ENCODE measurements at places on chromosomes 5 and 9.

DNA sequence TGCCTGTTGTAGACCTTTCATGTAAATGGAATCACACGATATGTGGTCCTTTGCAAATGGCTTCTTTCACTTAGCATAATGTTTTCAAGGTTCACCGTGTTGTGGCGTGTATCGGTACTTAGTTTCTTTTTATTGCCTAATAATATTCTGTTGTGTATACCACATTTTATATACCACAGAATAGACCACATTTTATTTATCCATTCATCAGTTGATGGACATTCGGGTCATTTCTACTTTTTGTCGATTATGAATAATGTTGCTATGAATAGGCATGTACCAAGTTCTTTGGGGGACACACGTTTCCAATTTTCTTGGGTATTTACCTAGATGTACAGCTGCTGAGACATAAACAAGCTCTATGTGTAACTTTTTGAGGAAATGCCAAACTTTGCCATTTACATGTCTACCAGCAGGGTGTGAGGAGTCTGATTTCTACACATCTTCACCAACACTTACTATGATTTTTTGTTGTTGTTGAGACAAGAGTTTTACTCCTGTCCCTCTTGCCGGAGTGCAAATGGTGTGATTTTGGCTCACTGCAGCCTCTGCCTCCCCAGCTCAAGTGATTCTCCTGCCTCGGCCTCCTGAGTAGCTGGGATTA, 144.7 kb downstream of the RGS3 start:
- DNase-seq: no peak

- peak; percentile 38 for DNase-seq
Observed at GRCh38 chr9:20837166-20837565, 153.1 kb downstream of the FOCAD start.

DNA sequence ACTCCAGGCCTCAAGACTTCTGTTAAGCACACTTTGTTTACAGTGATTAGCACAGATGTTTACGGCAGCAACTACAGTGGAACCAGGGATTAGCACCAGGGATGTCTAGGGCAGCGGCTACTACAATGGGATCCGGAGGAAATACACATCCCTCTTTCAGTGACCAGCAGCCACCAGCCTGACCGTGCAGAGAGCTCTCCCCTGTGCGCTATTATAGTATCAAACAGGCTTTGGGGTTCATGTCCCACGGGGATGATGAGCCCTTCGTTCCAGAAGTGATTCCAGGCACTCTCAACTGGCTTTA, 21.5 kb downstream of the GFPT2 start:
- peak; percentile 85 for DNase-seq

DNA sequence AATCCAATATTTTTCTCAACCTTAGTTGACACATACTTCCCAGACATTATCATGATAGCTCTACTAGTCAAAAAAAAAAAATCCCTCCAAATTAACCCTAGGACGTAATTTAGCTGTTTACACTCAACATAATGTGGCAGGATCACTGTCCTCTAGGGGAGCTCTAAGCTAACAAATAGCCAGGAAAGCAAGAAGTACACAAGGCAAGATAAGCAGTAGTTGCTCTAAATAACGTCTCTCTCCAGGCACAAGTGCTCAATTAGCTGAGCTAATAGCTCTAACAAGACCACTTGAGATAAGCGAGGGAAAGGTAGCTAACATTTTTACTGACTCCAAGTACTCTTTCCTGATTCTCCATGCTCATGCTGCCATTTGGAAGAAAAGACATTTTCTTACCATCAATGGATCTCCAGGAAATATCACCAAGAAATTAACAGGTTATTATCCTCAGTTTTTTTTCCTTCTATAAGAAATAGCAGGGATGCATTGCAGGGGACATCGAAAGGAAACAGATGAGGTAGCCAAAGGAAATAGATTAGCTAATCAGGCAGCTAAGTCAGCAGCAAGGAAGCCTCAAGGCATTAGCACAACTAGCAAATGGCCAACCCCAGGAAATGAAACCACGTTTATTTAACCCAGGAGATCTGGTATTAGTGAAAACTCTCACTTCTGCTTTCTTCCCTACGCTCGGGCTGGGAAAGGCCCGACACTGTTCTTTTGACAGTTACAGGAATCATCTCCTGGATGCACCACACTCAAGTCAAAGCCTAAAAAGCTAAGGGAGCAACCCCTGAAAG, 614.1 kb downstream of the PTPRD start:
- peak; percentile 59 for DNase-seq

- DNase-seq: no peak
Observed at GRCh38 chr9:33137781-33138264, 29.3 kb downstream of the B4GALT1 start.

GRCh38 chr5:98750693-98751092, 22.8 kb upstream of the RGMB start:
- DNase-seq: no peak

GRCh38 chr5:175254155-175254554, 189.8 kb downstream of the DRD1 start:
- DNase-seq: no peak

DNA sequence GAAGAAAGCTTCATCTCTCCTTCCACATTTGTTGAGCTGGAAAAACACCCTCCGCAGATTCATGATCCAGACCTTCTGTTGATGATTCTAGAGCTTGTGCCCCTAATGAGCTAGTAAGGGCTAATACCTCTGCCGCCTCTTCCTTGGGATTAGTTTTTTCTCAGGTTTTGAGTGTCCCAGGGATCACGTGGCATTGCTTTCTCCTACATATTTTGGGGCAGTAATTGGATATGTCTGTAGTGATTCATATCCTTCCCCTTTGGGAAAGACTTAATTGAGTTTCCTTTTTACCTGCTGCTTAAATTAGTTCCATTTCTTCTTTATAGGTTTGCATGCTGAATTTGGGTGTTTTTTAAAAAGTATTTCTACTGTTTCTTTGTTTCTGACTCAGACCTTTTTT, 143.9 kb downstream of the GOLPH3 start:
- no peak for DNase-seq

DNA sequence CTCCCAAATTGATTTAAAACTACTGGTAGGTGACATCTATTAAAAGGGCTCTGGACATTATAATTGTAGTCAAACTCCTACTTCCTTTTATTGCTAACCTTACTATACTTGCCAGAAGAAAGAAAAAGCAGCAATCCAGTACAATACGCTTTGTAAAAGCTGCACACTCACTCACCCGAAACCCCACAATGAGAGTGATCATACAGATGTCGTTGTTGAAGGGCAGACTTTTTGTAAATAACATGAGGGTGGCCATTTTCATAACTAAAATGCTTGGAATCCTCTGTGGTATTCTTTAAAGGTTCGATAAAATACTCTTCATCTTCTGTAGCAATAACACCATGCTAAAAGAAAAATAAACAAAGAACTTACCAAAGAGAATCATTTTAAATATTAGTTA, 21.7 kb downstream of the ADAMTS6 start:
- no peak for DNase-seq

DNA sequence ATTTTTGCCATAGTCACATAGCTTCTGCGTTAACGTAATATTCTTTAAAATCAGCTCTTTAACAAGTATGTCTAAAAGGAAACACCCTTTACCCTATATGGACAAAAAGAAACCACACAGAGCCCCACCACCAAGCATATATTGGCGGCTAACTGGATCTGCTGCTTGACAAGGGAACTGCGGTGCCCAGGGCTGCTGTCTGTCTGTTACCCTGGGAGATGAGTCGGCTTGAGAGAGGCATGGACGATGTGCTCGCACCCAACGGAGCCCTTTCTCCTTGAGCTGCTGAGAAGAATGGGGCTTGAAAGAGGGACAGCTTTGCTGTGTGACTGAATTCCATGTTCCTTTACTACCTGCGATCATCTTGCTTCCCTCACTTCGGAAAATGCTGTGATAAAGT, 158.6 kb upstream of the SHB start:
- DNase-seq: peak; percentile 43

DNA sequence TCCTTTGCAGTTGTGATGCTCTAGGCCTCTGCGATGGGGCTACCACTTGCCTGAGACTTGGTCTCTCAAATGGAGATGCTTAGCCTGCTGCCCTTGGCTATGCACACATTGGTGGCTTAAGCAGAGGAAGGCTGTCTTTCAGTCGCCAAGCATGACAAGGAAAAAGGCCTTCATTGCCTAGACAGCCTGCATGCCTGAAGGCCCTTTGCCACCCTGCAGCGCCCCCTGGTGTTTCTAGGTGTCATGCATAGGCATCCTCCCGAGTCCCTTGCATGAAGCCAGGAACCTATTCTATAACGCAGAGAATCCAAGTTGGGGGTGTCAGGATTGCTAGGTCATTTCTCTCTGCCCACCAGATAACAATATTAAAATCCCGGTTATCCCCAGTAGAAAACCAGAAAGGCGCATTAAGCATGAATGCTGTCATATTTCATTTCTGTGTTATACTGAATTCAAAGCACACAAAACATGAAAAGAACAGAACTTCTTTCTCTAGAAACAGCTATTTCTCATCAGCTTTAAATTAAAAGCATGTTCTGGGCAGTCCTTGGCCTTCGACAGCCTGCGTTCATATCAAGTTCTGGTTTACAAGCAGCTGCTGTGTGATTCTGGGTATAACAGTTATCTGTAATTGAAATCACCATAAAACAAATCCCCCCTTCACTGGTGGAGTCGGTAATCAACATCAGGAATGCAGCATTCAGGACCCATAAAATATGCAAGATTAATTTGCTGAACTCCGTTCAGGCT, 59.7 kb upstream of the TRPC7 start:
- peak; percentile 90 for DNase-seq

DNA sequence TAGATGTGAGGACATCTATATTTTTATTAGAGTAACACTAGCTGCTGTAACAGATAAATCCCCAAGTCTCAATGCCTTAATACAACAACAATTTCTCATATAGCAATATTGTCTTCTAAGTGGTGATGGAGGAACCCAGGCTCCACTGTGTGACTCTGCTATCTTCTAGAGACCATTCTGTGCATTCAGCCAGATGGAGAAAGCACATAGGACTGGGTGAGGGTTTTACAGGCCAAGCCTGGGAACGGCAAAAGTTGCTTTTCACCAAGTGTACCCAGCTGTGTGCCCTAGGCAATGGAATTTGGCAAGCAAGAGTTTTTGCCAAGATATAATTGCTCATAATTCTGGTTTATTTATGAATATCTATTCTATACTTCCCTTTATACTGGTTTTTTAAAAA, 11.7 kb downstream of the RBM22 start:
- DNase-seq: no peak

- no peak for DNase-seq
Observed at GRCh38 chr9:108040783-108041182, 551.2 kb upstream of the KLF4 start.

DNA sequence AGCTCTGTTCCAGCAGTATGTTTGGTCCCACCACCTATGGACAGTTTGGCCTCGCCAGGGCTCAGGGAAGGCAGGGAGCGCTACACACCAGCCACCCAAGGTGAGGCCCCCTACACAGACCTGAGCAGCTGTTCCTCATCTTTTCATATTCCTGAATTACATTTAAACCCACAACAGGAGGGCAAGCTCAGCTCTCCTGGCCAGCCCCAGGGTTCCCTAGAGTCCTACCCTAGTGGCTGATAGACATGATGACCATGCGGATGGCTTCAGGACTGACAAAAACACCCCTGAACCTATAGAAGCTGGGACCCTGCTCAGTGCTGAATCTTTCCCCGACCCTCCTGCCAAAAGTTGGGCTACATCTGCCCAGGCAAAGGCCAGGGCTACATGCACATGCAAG, 6.7 kb upstream of the FOXE1 start:
- no peak for DNase-seq

DNA sequence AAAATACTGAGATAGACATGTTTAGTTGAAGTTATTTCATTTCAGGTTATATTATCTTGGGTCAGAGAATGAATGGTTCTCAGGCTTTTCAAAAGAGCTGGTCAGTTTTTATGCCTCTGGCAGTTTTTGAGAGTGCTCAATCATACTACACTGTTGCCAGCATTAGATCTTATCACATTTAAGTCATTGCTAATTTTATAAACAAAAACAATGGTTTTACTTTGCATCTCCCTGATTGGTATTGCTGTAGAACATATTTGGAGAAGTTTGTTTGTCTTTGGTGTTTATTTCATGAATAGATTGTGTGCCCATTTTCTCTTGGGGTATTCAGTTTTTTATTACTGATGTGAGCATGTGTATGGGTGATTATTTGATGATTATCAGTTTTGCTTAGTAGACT, 1.5 kb downstream of the CATSPER3 start:
- no peak for DNase-seq

DNA sequence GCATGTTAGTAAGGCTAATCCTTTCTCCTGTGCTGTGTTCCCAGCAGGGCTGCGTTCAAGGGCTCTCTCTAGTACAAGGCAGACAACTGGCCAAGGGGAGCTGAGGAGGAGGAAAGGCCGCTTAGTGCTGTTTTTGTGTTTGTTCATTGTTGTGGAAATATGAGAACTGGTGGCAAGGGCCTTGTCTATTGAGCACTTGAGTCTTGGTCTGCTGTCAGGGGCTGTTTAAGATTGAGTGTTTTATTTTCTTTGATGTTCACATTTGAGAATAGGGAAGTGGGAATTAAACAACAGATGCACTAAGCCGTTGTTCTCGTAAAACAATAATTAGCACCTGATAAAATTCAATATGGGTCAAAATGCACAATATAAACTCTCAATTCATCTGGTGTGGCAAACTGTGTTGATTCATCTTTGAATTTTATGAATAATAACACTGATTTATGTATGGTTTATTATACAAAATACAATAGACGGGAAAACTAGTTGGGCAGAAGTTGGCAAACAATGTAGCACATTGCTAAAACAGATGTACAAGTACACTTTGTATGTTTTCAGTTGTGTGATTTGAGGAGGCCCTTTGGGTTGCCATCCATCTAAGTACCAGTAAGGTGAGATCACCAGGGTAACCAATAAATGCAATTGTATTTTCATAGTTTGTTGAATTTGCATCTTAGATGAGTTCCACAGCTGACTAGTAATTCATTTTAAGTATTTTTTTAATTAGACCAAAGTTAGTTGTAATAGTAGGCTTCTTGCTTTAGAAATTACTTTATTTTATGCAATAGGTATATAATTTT, 97.6 kb upstream of the GRHPR start:
- DNase-seq: peak; percentile 51

GRCh38 chr9:81620002-81620390, 69.4 kb downstream of the TLE1 start:
- no peak for DNase-seq

- no peak for DNase-seq
Observed at GRCh38 chr5:157285310-157286035, 19.6 kb downstream of the CYFIP2 start.

DNA sequence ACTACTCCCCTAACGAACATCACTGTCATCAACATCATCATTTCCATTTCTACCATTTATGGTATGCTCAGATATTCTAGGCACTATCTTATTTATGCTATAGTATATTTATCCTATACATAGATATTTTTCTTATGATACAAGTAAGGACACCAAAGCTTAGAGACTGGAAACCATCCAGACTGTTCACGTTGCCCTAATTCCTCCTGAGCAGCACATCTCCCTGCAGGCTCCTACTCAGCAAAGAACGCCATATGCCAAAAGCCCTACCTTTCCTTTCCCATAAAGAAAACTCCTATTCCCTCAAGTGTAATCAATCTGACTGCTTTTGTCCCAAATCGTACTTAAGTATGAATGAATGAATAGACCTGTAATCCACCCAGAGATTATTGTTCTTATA, 247.0 kb downstream of the PRELID2 start:
- no peak for DNase-seq

GRCh38 chr5:172437445-172438318, 16.6 kb downstream of the SH3PXD2B start:
- no peak for DNase-seq

All from neural progenitor cell (in vitro differentiated cells).